ENCODE measurements at places on chromosomes 6 and 20.

GRCh38 chr6:40804905-40805304 lies 217.7 kb upstream of the LRFN2 start:
- DNase-seq, result no peak

DNA sequence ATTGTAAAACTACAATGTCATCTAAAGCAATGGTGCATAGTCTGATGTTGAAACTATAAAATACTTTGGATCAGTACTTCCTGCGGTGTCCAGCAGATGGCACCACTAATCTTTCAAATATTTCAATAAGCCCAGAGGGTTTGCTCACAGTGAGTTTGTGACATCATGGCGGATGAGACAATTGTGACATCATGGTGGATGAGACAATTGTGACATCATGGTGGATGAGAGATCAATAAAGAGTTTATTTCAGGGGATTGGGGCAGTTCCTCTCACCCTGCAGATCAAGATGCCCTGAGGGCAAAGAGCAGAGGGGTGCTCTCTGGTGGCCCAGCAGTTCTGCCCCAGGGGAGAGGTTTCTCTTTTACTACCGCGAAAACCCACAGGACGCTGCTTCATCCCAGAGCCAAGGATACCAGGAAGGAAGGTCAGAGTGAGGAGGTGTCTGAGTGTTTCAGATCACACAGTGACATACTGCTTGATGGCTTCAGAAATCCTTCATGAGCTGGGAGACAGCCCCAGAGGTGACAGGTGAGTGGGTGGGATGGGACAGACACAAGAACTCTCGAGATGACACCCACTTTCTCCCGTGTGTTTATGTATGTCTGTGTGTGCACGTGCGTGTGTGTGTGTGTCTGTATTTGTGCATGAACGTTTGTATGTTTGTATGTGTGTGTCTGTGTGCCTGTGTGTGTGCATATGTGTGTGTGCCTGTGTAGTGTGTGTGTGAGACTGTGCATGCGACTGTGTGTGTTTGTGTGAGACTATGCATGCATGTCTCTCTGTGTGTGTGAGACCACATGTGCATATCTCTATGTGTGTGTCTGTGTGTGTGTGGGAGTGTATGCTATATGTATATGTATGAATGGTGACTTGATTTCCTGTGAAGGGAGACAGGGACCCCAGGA lies 7.3 kb upstream of the ULBP2 start:
- DNase-seq, result no peak

DNA sequence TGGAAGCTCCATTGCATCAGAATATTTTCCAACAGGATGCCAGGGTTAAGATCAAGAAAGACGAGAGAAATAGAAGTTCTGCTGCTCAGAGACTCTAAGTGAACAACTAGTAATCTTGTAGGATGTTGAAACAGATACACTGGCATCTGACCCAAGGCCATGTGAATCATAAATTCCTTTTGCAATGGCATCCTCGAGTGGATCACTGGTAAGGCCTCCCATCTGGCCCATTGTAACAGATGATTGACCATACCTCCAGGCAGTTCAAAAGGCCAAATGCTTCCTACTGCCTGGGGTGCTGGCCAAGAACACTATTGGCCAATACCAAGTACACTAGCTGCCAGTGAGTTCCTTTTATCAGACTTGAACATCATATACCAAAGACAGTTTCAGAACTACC lies 9.9 kb upstream of the SLC17A3 start:
- DNase-seq, result no peak

DNA sequence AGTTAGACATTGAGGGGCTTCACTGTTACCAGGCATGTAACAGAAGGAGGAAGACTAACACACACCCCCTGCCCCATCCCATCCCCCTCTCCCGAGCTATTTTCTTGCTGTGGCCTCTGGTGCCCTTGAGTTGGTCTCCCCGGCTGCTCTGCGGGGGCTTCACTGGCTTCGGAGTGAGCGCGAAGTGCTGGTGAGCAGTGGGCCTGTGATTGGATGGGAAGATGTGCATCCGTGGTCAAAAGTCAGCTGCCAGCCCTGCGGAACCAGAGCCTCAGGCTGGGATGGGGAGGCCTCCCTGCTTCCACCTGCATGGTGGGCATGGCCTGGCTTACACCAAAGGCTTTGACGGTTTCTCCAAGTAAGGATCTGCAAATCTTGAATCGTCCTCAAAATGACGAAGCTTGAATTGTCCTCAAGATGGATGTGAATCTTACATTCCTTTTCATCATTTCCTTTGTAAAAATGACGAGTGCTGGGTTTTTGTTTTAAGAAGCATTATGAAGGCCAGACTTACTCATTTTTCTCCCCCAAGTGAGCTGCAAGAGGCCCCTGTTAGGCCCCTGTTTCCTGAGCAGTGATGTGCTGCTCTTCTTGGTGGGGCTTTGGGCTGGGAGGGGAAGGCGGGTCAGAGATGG lies 23.7 kb downstream of the SPATA2 start:
- no peak for DNase-seq

DNA sequence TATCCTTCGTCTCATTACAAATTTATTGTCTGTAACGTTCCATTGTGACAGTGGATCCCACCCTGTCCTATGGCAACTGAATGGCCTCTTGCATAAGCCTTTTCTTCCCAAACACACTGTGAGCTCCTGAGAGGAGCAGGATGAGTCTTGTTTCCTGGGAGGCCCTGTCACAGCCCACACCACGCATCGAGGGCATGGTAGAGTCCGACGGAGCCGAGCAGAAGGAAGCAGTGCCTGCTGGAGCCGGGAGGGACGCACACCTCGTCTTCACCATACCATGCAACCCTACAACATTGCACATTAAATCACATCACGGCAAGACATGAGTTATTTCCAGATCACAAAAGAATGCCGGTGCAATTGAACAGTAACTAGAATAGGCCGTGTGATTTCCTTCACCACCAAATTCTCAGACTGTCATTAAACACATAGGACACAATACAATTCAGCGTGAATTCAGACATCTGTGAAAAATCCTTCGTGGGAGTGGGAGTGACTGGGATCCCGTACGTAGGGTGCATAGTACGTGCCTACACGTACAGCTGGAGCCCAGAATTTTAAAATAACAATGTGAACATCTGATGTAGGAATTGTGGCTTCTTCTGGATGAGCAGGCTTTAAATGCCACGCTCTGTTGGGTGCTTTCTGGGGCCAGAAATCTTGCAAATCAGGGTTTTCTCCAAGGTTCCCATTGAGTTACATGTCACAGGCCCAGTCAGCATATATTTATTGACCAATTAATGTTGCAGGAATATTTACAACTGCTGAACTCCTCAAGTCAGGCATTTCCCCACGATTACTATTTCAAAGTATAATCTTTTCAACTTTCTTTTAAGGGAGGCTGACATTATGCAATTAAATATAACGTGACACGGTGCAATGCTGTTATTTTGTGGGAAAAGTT lies 201.8 kb downstream of the TTLL2 start:
- no peak for DNase-seq

DNA sequence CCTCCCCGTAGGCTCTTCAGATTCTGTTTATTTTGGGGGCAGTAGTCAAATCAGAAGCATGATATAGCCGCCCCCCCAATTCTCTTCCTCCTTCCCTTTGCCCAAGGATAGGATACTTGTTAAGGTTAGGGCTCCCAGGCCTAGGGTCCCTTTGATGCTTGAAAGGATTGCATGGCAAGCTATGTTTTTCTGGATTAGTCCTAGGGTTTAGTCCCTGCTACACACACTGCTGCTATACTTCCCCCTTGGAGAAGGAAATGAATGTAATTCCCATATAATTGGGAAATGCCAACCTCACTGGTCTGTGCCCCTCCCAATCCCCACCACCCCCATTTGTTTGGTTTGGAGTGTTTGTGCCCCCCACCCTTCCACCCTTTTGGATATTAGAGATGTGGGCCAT lies 62.8 kb downstream of the ZFAND3 start:
- DNase-seq, result no peak

DNA sequence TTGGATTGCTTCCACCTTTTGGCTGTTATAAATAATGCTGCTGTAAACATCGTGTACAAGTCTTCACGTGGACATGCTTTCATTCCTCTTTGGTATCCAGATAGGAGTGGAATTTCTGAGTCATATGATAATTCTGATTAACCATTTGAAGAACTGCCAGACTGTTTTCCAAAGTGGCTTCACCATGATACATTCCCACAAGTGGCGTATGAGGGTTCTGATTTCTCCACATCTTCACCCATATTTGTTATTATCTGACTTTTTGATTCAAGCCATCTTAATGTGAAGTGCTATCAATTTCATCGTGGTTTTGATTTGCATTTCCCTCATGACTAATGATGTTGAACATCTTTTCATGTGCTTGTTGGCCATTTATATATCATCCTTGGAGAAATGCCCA lies 2.9 kb upstream of the SNRPB start:
- DNase-seq, result no peak

- DNase-seq, result peak; percentile 14
Measured at GRCh38 chr6:20404641-20405032, 3.0 kb downstream of the E2F3 start.

- DNase-seq, result no peak
Measured at GRCh38 chr6:111941686-111942330, 68.6 kb upstream of the FYN start.

DNA sequence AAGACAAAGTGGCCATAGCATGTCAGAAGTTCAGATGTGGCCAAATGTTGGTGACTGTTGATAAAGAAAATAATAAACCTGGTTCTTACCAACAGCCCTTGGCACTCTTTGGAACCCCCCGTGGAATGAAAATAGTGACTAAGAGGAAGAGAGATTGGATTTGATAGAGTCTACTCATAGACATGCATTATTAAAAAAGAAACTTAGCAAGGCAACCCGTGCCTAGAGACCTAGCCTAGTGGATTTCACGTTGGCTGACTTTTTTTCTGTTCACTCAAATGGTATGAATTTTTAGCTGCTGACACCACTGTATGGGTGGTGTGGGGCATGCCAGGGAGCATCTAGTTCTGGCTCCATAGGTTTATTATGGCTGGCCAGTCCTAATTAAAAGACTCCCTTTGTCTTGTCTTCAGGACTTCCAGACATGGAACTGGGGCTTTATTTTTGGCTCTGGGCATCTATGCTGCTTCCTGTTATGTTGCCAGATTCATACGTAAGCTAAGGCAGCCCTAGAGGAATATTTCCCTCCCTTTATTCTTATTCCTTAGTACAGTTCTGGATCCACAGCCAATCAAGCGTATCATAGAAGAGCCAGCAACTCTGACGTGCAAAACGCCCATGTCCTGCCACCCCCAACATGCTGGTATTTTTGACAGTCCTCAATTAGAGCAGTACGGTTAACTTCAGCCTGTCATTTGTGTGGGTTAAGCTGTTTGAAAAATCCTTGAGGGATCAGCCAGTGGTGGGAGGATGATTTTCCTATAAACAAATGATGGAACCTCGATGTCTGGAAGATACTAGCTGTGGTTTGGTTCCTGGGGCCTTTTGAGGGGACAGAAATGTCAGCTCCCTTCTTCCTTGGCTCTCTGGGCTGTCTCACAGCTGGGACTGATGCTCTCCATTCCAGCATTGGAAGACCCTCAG lies 127.5 kb downstream of the ISM1 start:
- no peak for DNase-seq

DNA sequence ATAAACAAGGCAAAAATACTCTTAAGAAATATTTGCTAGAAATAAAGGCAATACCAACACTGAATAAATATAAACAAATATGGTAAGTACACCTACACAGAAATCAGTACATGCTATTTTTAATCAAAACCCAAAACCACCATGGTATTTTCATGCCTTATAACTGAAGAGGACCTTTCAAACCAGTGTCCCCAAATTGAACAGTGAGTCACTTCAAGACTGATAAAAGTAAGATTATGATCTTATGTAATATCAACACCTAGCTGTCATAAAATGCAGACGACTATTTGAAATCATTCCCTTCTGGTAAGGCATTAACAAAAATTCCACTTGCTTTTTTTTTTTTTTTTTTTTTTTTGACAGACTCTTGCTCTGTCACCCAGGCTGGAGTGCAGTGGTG lies 156.8 kb upstream of the RUNX2 start:
- no peak for DNase-seq

DNA sequence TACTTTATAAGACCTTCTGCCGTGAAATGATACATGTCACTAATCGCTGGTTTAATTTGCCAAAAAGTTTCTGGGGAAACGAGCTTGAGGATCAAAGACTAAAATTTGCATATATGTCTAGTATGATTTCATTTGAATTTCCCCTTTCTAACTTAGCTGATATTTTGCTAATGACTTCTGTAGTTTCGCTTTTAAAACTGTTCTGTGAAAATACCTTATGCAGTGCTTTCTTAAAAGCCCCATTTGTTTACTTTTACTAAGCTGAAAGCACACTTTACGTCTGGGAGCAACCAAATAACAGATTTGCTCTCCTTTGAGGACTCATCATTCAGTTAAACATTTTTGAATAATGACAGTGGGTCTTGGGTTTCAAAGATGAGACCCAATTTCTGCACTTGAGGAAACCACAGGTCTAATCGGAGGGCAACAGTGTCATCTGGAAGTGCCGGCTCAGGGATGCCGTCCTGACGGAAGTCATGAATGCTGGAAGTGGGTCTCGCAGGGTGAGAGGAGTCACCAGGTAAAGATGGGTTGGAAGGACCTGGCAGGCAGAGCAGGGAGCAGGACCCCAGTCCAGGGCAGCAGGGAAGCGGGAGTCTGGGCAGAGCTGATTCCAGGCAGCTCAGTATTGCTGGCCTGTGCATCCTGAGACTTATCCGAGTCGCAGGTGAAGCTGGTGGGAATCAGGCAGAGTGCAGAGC lies 33.2 kb downstream of the PLEKHG1 start:
- no peak for DNase-seq

GRCh38 chr20:13533946-13534345 lies 104.8 kb downstream of the TASP1 start:
- DNase-seq, result no peak

DNA sequence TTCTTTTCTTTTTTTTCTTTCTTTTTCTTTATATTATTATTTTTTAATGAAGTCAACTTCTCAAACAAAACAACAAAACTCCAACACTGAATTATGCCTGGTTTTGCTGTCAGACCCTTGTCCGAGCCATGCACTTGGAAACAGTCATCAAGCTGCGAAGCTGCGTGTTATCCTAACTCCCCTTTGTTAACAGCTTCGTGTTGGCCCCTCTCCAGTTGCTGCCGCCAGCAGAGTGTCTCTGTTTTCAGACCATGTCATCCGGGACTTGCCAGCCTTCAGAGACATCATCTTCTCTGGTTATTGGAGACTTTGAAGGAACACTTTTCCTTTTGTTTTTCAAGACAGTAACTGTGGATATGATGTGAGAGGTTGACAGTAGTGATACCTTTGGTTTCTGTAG lies 83.1 kb downstream of the TRMT11 start:
- no peak for DNase-seq

- no peak for DNase-seq
Measured at GRCh38 chr6:30323806-30324205, 2.9 kb upstream of the TRIM39 start.

DNA sequence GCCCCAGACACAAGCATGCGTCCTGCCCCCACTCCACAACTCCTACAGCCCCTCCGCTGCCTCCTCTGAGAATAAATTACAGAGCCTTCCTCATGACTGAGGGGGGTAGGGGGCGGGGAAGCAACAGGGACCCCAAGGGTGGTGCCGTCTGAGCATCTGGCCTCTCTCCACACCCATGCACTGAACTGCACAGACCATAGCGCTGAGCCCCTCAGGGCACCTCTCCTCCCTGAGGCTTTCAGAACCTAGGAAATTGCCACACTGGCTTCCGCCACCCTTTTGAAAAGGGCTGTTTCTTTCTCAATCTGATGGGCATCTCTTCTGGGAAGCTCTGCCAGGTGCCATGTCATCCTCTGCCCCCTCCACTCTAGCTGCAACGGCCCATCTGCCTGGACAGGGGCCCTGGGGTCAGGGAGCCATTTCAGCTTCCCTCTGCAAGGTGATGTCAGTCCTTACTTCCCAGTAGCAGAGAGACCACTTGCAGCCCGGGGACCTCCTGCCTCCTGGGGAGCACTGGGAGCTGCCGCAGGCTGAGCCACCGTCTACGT lies 2.5 kb downstream of the CST7 start:
- no peak for DNase-seq

GRCh38 chr6:14727494-14728395 lies 518.1 kb upstream of the JARID2 start:
- DNase-seq, result no peak
